ENCODE measurements at places on chromosomes 1 and 21.

GRCh38 chr1:172764378-172764777 lies 105.5 kb downstream of the FASLG start:
- DNase-seq = no peak

DNA sequence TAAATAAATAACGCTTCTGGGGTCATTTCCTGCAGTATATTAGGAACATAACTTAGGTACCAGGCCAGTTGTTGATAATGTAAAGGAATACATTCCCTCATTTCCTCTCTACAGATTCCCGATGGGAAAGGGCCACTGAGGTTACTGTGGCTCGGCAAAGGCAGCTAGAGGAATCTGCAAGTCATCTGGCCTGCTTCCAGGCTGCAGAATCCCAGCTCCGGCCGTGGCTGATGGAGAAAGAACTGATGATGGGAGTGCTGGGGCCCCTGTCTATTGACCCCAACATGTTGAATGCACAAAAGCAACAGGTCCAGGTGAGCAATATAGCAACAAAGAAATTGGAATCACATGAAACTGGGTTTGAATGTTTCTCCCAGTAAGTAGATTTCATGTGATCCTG lies 109.6 kb upstream of the BMP8A start:
- no peak for DNase-seq

GRCh38 chr1:170853867-170854266 lies 81.5 kb upstream of the MROH9 start:
- DNase-seq = no peak

GRCh38 chr1:112841825-112842224 lies 114.2 kb downstream of the SLC16A1 start:
- DNase-seq = peak; percentile 65

DNA sequence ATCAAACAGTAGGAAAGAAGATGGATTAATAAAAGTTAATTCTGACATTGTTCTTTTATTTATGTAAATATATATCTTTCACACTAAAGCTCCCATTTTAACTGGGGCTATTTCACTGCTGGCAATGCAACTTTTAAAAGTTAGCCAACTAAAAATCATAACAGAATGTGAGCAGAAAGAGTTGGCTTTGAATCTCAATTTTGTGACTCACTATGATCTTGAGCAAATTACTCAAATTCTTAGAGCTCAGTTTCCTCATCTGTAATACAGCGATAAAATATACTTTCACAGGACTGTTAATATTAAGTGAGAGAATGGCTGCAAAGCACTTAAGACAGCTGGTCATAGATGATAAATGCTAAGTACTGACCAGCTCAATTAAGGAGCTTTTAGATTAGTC lies 10.8 kb downstream of the EFCAB14 start:
- no peak for DNase-seq

DNA sequence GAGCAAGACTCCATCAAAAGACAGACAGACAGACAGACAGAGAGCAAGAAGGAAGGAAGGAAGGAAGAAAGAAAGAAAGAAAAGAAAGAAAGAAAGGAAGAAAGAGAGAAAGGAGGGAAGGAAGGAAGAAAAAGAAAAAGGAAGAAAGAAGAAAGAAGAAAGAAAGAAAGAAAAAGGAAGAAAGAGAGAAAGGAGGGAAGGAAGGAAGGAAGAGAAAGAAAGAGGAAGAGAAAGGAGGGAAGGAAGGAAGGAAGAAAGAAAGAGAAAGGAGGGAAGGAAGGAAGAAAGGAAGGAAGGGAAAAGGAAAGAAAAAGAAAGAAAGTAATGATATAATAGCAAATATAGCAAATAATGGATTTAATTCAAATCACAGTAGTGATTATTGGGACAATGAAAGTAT lies 32.7 kb downstream of the CHML start:
- no peak for DNase-seq

GRCh38 chr1:219461981-219462400 lies 150.9 kb downstream of the ZC3H11B start:
- no peak for DNase-seq

- no peak for DNase-seq
Observed at GRCh38 chr1:61926597-61926996, 184.3 kb downstream of the PATJ start.

DNA sequence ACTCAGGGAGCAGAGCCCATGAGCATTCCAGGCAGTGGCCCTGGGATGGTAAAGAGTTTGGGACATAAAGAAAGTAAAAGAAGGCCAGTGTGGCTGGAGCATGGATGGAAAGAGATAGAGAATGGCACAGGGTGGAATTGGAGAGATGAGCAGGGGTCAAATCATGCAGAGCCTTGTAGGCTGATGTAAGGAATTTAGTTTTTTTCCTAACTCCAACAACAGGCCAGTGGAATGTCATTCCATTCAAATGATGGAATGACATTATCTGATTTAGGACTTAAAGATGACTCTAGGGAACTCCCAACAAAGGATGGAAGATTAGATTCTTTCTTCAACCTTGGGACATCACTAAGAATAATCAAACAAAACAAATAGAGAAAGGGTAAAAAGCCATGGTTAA lies 12.8 kb upstream of the S100A2 start:
- DNase-seq = no peak

DNA sequence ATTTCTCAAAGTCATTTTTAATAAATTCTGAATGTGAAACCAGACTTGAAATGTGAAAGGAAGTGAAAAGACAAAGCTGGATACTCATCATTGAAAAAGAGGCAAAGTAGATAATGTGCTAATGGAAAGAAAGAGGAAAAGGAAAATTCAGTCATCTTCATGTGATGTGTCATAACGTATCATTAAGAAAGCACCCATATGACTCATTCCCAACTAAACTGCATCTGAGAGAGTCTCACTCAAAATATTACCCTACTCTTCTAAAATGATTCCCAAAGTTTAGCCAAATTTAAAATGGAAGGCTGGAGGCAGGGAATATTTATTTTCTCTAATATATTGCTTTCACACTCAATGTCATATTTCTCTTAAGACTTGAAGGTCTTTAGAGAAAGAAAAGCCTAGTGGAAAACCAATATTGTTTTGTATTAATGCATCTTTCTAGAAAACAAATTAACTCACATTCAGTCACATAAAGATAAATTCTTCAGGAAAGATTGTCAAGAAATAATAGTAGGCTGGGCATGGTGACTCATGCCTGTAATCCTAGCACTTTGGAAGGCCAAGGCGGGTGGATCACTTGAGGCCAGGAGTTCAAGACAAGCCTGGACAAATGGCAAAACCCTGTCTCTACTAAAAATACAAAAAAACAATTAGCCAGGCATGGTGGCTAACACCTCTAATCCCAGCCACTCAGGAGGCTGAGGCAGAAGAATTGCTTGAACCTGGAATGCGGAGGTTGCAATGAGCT lies 129.9 kb downstream of the SLC30A10 start:
- DNase-seq = no peak

- DNase-seq = no peak
Observed at GRCh38 chr1:70314706-70315304, 39.7 kb downstream of the ANKRD13C start.

DNA sequence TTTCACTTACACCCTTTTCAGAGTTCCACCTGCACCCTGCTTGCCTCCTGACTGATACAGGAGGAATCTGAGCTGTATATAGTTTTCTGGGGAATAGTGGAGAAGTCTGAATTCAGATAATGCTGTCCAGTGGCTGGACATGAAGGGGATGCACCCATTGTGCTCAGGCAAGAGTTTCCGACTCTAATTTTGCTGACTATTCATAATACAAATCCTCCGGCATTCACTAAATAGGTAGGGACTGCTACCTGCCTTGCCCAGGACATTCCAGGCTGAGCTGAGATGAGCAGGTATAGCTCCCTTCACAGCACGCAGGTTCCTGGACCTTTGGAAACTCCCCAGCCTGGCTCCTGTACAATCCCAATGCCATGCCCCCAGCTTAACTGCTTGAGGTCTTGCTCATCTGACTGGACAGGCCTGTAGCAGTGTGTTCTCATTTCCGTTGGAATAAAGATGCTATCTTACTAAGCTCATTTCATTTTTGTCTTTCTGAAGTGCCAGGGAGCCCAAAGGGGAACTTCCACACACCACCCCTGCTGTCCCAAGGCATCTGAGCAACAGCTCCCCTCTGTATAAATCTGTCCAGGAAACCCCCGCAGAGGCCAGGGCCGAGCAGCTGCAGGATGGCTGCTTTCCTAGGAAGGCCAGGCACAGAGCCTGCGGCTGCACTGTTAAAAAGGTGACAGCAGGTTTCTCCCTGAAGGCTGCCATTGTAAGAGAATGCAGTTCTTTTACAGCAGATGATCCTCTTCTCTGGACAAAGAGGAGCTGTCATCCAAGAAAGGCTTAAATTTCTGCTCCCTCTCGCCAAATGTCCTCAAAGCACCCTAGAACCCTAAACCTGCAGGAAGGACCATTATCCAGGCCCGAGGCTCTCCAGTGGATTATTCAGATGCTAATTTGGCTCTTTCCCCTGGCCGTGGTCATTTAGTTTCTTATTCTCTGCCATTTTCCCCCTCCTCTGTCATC lies 21.7 kb upstream of the VASH2 start:
- DNase-seq = no peak

- DNase-seq = no peak
Observed at GRCh38 chr1:168407832-168408538, 127.3 kb downstream of the TBX19 start.

DNA sequence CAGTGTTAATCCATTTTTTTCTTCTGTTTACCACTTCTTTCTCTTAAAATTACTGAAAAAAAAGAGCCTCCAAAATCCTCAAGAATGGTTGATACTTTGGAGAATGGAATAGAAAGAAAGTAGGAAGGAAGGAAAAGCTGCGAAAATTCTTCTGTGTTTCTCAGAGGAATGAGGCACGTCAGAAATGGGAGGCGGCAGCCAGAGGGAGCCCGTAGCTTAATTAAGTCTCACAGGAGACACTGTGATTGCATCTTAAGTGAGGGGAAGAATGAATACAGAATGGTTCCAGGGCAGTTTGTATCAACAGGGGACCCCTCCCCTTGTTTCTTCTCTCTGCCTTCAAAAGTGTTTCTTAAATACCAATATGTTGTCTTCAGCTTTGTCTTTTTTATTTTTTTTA lies 1099.5 kb downstream of the PLA2G4A start:
- no peak for DNase-seq

GRCh38 chr21:23886828-23887724 lies 1720.2 kb downstream of the MRPL39 start:
- DNase-seq = no peak

GRCh38 chr1:111739925-111740765 lies 950 bp upstream of the INKA2 start:
- no peak for DNase-seq

- no peak for DNase-seq
Observed at GRCh38 chr1:41738475-41738874, 180.2 kb downstream of the HIVEP3 start.

DNA sequence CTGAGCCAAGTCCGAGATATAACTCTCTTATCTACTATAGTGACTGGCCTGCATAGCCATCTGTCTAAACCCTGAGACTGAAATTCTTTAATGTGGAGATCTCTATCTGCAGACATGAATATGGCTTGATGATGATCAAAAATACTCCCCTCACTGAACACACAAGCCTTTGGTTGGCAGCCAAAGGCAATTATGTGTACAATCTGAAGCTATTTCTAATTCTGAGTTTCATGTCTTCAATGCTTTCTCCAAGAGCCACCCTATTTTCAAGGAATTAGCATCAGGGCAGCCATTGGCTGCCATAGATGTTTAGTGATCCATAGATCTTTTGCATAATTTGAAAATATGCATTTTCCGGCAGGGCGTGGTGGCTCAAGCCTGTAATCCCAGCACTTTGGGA lies 168.2 kb downstream of the TGFB2 start:
- no peak for DNase-seq

DNA sequence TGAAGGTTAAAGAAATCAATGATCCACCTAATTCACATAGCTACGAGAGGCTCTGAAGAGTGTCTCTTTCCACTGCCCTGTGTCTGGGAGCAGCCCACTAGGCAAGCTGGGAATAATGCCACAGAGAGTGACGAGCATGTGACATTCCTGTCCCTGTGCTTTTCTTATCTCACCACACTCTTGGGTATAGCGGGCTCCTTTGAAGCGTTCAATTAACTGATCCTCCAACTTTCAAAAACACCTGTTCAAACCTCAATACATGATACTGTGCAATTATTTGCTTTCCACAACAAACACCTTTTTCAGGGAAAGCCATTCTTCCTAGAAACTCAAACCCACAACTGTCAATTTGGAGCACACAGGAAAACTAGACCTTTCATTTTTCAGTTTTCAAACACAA lies 43.4 kb downstream of the PLPP3 start:
- DNase-seq = no peak

DNA sequence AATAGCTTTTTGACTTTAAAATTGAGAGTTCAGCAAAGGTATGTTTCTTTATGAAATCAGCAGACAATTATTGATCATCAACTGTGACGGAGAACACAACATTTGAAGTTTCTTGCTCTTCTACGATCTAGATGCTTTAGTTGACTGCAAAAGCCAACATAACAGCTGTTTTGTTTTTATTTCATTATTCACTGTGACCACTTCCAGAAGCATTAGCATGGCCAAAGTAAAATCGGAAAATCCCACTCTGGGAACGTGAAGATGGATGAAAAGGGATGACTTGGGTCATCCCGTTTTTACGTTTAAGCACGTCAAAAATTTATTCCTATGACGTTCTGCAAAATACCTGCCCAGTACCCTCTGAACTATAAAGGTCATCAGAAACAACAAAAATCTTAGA lies 833.0 kb upstream of the ADAMTS5 start:
- no peak for DNase-seq

DNA sequence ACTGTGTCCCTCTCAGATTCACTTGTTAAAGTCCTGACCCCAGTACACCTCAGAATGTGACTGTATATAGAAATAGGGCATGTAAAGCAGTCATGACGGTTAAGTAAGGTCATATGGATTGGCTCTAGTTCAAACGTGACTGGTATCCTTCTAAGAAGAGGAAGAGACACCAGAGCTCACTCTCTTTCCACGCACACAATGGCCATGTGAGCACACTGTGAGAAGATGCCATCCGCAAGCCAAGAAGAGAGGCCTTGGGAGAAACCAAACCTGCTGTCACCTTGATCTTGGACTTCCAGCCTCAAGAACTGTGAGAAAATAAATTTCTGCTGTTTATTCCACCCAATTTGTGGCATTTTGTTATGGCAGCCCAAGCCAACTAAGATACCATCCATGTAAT lies 56.8 kb upstream of the IRF2BP2 start:
- DNase-seq = no peak

- no peak for DNase-seq
Observed at GRCh38 chr1:3113047-3113740, 44.2 kb downstream of the PRDM16 start.

- no peak for DNase-seq
Observed at GRCh38 chr1:192766009-192766625, 42.7 kb upstream of the RGS2 start.

DNA sequence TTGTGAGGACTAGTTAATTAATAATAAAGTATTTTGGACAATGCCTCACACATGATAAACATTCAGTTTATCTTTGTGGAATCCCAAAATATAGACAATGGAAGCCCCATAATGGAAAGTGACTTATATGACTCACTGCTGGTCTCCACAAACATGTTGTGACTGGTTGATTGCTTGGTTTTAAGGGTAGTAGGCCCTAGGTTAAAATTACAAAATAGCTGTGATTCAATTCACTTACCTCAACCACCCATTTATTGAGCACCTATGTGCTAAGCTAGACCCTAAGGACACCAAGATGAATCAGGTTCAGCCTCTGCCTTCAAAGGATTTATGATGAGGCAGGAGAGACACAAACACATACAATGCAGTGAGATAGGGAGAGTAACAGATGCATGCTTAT lies 42.4 kb downstream of the KANK4 start:
- no peak for DNase-seq

GRCh38 chr1:207698822-207699483 lies 52.9 kb upstream of the CD46 start:
- DNase-seq = no peak

GRCh38 chr1:192088496-192088895 lies 69.8 kb upstream of the RGS18 start:
- no peak for DNase-seq

All from SIG-M5 (cell line).